ENCODE measurements at places on chromosomes 5 and 9. TPM values are rescaled to one million over a fixed set of nuclear protein-coding genes. Genes with fewer than 3 reads are reported as not detected.

- no peak for DNase-seq
Measured at GRCh38 chr9:125707472-125707804, 430 bp upstream of the MAPKAP1 start.

GRCh38 chr5:90297045-90297764, 112.4 kb downstream of the CETN3 start:
- no peak for DNase-seq

DNA sequence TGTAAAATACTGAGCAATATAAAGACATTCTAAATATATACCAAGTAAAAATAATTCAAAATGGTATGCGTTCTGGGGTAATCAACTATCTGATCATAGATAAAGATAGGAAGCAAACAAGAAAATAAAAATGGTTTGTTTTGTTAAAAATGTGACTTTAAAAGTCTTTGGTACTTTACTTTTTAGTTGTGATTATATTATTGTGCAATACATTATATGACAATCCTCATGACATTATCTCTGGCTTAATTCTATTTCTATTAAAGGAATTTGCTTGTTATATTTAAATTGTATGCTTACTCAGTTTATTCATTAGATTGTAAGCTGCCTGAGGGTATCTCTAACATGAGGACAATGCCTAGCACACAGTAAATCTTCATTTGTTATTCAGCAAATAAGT, 477.9 kb downstream of the TMEM38B start:
- no peak for DNase-seq

DNA sequence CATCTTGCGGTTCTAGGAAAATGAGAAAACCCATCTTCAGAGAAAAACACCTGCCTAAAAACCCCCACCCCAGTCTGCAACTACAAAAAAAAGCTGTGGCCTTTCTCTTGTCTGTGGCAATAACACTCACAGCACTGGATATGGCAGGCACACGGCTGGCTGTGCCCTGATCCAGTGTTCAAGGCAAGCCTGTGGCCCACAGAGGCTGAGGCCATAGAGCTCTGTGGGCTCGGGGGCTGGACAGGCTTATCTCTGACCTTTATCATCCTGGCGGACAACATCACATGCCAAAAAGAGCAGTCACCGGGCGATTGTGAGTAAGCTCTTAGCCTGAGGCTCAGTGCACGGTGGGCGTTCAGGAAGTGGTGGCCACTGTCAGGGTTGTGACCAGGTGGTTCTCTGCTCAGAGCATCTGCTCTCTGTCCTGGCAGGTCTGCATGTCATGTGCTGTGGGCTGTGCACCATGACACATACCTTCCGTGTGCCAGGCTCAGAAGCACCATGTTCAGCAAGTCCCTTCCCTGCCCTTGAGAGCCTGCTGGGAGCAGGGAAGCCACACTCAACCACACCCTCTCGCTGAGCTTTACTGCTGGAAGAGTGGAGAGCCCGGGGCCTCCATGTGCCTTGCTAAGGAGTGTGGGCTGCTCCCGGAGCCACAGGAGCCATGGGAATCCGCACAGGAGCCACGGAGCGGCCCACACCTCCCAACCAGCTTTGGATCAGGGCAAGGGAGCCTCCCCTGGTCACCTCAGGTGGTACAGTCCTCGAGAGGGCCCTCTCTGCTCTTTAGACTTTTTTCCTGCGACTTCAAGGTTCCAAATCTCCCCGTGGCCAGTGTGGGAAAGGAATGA, 34.6 kb upstream of the WDR38 start:
- no peak for DNase-seq

The LRRC14B gene
- total RNA-seq: 0.31 TPM

The GFPT2 gene
- 0.33 TPM for total RNA-seq

GRCh38 chr5:1000329-1000728, 8.3 kb upstream of the NKD2 start:
- no peak for DNase-seq

The CAMK4 gene
- 54.4 TPM for total RNA-seq

- DNase-seq: no peak
Measured at GRCh38 chr9:126125177-126125576, 201.5 kb upstream of the MVB12B start.

The DNM1 gene
- total RNA-seq: 0.21 TPM

DNA sequence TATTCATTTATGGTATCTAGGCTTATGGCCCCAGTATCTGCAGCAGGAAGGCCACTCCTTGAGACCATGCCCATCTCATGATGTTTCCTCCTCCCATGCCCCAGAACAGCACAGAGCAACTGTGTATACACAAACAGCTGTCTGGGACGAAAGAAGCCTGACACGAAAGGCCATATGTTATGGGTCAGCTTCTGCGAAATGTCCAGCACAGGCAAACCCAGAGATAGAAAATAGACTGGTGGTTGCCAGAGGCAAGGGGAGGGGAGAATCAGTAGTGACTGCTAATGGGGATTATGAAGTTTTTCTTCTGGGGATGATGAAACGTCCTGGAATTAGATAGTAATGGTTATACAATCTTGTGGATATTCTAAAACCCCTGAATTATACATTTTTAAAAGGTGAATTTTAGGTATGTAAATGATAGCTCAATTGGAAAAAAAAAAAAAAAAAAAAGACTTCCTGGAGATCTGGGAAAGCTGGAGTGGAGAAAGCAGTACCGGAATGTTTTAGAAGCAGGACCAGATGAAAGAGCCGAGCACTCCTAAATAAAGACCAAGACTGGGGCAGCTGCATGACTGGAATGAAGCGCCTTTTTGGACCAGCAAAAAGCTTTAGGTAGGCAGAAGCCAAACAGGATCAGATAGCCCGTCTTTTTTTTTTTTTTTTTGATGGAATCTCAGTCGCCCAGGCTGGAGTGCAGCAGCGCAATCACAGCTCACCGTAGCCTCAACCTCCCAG, 29.2 kb downstream of the PCDHGC5 start:
- DNase-seq: no peak

The PCDHGB3 gene
- 0.23 TPM for total RNA-seq

All from GM12878 (cell line).